ENCODE measurements at places on chromosomes 6 and 20. TPM values are rescaled to one million over a fixed set of nuclear protein-coding genes. Genes with fewer than 3 reads are reported as not detected.
A peak's percentile ranks its signal among the peaks of the same experiment; 100 is the strongest.

DNA sequence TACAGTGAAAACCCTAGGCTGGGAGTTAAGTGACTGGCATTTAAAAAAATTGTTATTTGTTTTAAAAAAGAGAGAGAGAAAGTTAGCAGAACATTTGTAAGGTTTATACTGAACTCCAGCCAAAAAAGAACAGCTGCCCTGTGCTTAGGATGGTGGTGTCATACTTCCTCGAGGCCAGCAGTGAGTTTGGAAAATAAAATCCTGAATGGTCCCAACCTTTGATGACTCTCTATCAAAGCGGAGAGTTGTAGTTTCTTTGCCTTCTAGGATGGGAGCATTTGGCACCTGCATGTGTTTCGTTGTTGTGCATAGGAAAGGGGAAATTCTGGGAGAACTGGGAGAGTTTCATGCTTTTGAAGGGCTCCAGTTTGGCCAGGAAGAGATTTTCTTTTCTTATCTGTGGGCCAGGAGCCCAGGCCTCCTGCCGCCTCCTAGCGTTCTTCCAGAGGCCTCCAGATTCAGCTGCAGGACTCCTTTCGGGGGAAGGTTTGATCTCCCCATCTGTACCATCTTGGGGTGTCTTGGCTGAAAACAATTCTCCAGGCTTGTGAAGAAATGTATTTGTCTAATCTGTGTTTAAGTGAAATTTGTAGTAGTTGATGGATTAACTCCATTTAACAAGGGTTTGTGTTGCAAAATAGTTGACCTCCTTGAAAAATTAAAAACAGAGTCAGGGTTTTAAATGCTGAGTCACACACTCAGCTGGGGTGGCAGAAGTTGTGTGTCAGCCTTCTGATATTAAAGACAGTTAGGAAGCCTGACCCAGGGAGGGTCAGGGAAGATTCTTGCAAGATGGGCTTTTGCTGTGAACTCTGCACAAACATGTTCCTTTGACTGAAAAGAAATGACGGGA, 63.4 kb downstream of the TXNDC5 start:
- DNase-seq = no peak

GRCh38 chr6:15999201-15999600, 129.7 kb upstream of the MYLIP start:
- no peak for DNase-seq

MEI4 gene
- total RNA-seq = not detected

TAGAP gene
- 1.6 TPM for total RNA-seq

- peak; percentile 38 for DNase-seq
These were observed 198.6 kb upstream of the UST start for GRCh38 chr6:148548065-148548748.

- DNase-seq = no peak
These were observed 32.5 kb upstream of the UNC93A start for GRCh38 chr6:167258646-167259045.

GRCh38 chr20:53088786-53089185, 116.6 kb downstream of the TSHZ2 start:
- no peak for DNase-seq

DNA sequence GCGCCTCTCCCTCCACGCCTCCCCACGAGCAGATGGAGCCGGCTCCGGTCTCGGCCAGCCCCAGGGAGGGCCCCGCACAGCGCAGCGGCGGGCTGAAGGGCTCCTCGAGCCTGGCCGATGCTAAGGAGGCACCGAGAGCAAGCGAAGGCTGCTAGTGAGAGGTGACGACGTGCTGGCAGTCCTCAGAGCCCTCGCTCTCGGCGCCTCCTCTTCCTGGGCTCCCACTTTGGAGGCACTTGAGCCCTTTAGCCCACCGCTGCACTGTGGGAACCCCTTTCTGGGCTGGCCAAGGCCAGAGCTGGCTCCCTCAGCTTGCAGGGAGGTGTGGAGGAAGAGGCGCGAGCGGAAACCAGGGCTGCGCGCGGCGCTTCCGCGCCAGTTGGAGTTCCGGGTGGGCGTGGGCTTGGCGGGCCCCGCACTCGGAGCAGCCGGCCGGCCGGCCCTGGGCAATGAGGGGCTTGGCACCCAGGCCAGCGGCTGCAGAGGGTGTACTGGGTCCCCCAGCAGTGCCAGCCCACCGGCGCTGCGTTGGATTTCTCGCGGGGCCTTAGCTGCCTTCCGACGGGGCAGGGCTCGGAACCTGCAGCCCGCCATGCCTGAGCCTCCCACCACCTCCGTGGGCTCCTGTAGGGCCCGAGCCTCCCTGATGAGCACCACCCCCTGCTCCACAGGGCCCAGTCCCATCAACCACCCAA, 2.5 kb upstream of the TMEM14C start:
- DNase-seq = no peak

PXDC1 gene
- 11.4 TPM for total RNA-seq

- DNase-seq = no peak
These were observed 44.2 kb downstream of the BMP6 start for GRCh38 chr6:7770111-7770510.

DNA sequence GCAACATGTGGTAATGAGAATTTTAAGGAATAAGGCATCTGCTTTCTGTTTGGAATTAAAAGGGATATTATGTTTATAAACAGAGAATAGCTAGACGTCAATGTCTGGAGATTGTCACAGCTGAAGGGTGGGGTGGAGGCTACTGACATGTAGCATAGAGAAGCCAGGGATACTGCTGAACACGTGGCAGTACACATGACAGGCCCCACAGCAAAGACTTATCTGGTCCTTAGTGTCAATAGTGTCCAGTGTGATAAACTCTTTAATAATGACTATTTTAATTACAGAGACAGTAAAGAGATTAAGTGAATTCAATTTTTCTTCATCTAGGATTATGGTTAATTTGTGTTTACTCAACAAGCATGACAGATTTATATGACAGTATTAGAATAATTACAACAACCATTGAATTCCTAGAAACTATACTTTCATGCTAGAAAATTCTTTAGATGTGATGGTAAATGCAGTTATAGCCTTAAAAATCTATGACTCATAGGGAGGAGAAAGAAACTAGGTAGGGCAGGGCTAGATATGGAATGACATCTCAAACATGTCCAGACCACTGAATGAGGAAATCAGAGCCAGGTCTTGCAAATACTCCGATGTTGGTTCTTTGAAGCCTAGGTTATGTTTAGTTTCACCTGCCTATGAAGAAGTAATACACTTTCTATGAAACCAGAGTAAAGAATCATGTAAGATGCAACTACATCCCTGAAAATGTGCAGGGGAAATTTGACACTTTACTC, 399.5 kb downstream of the PHF3 start:
- no peak for DNase-seq

SYNDIG1 gene
- total RNA-seq = 37.6 TPM

DNA sequence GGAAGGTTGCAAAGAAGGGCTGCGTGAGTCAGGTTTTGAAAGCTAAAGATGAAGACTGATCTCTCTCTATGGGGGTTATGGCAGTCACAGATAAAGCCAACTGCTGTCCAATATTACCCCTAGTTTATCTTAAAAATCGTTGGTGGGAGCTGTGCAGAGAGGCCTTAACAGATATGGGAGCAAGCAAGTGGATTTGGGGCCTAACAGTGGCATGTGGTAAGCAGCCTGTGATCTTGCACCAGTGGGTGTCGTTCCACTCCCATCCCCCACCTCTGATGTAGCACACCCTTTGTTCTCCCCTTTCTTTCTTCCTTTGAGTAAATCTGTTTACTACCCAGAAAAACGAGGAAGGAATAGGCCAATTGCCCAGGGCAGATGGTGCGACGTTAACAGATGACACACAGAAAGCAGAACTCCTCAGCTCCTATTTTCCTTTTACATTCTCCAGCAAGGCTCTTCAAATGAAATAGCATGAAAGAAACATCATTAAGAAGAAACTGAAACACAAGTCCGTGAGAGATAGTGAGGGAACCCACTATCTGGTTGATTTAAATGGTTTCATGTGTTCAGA, 274.1 kb upstream of the CITED2 start:
- DNase-seq = no peak

DNA sequence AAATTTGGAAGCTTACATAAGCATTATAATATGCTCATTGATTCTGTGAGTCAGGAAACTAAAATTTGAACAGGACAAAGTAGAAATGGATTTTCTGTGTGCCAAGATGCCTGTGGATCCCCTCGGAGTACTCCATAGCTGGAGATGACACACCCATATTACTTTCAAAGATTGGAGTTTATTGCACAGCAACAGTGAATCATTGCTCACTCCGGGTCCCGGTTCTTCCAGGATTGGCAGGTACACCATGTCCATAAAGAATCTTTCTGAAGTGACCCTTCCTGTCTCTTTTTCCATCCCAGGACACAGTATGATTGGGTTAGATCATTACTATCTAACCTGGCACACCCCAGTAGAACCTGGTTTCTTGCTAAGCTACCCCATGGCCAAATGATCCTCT, 2.7 kb upstream of the BTN2A2 start:
- no peak for DNase-seq
